Renal cortical epithelial cell (primary cell): ENCODE measurements at places on chromosomes 5 and 9. TPM values are rescaled to one million over a fixed set of nuclear protein-coding genes. Genes with fewer than 3 reads are reported as not detected.
A peak's percentile ranks its signal among the peaks of the same experiment; 100 is the strongest.

GRCh38 chr9:110316261-110317075, 21.2 kb downstream of the TXNDC8 start:
- no peak for DNase-seq

DNA sequence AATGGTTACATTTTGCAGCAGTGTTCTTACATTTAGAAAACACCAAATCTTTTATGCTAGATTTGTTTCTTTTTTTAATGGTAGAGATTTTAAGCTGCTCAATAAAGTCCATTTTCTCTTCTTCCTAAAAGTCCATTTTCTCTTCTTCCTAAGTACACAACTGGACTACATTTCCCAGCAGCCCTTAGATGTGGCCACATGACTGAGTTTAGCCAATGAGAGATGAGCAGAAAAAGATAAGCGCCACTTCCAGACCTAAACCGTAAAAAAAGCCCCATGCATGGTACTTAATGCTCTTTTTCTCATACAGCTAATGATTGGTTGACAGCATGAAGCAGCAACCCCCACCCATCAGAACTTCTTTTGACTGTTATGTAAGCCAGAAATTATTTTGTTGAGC, 206.7 kb downstream of the FAM114A2 start:
- DNase-seq: no peak

DNA sequence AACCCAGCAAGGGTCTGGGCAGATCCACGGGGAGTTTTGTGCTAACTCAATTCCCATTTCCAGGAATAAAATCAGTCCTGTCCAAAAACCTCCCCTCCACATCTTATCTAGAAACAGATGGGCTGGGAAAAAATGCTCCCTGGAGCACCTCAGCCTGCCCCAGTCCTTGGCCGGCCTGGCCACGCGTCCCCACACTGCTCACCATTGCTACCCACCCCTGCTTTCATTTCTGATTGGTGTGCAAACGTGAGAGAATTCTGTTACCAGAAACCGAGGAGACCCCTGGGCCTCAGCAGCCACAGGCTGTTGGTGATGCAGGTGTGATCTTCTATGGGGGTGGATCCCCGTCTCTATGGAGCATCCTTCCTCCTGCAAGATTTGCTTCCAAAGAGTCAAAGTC, 38.0 kb upstream of the OLFM1 start:
- no peak for DNase-seq

DNA sequence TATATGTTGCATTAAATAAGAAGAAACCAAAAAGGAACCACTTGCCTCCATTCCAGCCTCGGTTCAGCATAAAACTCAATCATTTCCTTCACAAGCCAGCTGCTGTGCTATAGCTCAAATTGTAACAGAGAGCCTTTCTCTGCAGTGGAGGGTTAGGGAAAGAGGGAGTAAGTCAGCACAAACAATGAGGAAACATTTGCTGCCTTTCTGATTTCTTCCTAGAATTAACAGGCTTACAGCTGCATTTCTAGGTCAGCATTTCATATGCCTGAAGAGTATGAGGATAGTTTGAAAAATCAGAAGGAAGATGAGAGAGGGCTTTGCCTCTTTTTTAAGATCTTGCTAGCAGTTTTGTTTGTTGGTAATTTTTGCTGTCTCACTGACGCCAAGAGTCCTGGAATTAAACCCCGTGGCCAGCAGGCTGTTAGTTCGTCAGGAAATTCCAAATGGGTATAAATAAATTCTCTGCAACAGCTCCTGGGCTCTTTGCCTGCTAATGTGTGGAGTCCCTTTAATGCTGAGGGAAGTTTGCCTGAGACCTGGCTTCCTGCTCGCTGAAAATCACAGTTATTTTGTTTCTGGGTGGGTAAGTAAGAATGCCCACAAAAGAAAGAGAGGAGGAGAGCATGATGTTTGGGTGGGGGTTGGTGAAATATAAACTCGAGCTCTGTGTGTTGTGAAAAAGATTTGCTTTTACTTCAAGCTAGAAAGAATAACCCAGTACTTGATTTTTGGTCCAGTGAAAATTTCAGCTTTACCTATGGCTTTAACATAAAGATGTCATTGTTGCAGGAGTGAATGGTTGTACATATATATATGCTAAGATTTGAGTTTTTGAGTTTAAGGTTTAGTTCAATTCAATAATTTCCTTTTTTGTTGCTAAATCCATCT, 148.1 kb upstream of the DMRT1 start:
- peak; percentile 72 for DNase-seq

GRCh38 chr9:6576987-6577386, 68.5 kb downstream of the GLDC start:
- DNase-seq: no peak

- DNase-seq: peak; percentile 15
Measured at GRCh38 chr9:80049096-80049782, 477.5 kb downstream of the TLE4 start.

- no peak for DNase-seq
Measured at GRCh38 chr5:96404191-96404867, 28.7 kb downstream of the PCSK1 start.

- DNase-seq: no peak
Measured at GRCh38 chr5:134873494-134873893, 677 bp upstream of the TXNDC15 start.

DNA sequence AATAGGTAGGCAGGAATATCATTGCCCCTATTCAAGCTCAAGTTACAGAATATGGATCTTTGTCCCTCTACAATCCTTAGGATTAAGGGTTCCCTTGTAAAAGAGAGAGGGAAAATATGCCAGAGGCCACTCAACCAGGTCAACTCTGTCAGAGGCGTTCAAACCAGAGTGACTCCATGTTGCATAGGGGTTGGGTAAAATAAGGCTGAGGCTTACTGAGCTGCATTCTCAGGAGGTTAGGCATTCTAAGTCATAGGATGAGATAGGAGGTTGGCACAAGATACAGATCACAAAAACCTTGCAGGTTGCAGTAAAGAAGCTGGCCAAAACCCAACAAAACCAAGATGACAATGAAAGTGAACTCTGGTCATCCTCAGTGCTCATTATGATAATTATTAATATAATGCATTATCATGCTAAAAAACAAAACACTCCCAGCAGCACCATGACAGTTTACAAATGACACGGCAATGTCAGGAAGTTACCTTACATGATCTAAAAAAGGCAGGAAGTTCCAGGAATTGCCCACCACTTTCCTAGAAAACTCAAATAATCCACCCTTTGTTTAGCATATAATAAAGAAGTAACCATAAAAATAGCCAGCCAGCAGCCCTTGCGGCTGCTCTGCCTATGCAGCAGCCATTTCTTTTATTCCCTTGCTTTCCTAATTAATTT, 64.8 kb downstream of the ERP44 start:
- no peak for DNase-seq

DNA sequence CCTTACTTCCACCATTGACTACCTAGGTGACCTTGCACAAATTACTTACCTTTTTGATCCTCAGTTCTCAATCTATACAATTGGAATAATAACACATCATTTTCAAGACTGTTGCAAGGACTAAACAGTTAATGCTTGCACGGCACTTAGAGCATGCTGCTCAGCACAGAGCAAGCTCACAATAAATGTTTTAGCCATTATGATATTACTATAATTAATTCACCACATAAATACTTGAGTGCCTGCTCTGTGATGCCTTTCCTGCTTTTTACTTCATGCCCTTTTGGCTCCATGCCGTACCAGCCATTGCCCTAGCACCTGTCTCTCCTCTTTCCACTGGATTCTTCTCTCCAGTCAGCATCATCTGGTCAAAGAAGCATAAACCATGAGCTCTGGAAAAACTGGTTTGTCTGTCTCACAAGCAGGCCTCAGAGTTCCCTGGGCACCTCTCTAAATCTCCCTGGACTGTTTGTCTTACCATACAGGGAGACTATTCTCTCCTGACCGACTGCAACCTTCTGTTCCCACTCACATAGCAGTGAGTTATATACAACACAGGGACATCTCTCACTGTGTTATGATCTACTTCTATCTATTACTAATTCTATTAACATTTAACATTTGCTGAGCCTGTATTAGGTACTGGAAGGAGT, 260.4 kb upstream of the ADRA1B start:
- no peak for DNase-seq

DNA sequence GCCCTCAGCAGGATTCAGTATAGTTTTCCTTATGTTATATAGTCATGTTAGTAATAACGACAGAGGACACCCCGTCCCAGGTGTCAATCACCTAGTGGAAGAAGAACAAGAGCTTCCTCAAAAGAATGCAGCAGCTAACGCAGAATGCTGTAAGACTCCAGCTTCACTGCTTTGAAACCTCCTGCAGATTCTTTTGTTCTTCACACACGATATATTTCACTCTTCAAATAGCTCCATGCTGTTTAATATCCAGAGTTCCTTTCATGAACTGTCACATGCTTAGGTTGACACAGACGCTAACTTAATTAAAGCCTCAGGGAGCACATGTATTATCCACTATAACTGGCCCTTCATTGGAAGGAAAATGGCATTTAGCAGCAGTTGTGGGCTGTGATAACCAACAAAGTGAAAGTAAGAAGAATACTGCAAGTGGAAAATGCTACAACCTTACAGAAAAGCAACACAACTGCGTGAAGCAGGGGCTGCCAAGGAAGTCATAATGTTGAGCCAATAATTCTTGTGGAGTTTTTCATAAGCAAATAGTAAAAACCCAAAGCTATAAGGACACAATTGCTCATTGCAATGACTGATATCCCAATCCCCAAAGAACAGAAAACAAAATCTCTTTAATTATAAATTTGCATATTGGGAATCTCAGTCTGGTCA, 387.5 kb downstream of the PLK2 start:
- peak; percentile 15 for DNase-seq

DNA sequence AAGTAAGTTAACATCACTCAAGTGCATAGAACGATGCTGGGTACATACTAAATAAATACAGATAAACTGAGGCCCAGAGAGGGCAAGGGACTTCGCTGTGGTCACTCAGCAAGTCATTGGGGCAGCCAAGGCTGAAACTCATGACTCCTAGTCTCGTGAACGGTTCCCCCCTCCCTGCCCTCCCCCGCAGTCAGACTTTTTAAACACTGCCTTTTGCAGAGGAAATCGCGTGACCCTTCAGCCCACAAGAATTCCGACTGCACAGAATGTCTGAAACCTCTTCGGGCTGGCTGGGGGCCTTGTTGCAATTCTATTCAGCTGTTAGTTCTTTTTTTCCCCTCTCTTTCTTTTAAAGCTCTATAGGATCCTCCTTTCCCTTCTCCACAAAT, 28.1 kb downstream of the NEK6 start:
- DNase-seq: peak; percentile 93

- no peak for DNase-seq
Measured at GRCh38 chr5:117433818-117434217, 859.2 kb upstream of the SEMA6A start.

GRCh38 chr9:8832955-8833354, 1033.4 kb upstream of the DMAC1 start:
- DNase-seq: peak; percentile 47

DNA sequence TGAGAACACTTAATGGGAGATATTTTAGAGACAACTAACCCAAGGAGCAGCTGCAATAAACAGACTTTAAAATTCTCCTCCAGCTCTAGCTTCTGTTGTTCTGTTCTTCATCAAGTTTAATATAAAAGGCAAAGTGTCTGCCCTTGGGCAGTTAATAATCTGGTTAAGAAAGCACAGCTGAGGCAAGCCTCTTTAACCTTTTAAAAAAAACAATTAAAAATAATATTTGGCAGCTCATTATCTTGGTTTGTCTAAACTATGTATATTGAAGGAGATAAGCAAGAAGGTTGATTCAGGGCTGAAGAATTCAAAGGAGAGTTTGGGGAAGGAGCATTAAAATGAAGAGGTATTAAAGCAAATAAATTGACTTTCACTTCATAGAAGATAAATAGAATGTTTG, 75.4 kb downstream of the TSSK1B start:
- DNase-seq: no peak

GRCh38 chr5:119318256-119318894, 37.4 kb upstream of the TNFAIP8 start:
- no peak for DNase-seq

GRCh38 chr9:89969881-89970639, 365.2 kb downstream of the GADD45G start:
- DNase-seq: peak; percentile 25

- no peak for DNase-seq
Measured at GRCh38 chr5:120091376-120091948, 372.6 kb upstream of the PRR16 start.

DNA sequence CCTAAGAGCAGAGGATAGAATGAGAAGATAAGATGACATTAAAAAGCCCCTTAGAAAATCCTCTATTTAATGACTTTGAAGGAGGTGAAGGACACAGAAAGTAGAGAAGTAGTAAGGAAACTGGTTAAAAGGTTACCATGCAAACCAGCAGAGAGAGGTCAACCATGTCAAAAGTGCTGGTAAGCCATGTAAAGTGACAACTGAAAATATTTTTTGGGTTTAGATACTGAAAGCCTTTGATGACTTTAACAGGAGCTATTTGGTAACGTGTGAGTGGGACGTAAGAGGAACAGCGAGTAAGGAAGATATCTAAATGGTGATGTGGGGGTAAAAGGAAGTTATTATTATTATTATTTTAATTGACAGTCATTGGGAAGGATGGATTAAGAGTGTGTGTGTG, 56.9 kb downstream of the MACIR start:
- no peak for DNase-seq

- DNase-seq: no peak
Measured at GRCh38 chr9:99606296-99606695, 215.4 kb upstream of the NR4A3 start.

DNA sequence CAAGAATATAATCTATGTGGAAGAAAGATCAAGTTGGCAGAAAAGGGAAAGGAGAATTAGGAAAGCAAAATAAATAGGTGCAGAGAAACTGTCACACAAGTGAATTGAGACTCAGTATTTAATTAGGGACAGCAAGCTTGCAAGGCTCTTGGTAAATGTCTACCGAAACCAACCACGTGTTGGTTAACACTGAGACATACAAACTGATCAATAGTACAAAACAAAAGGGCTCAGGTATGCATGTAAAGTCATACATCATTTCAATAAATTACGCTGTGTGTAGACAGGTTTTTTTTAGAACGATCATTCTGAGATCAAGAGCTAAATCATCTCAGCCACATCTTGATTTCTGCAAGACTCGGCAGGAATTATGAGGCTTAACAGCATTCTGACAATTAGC, 225.4 kb downstream of the EBF1 start:
- no peak for DNase-seq

- no peak for DNase-seq
Measured at GRCh38 chr5:112253478-112254250, 165.4 kb downstream of the EPB41L4A start.

- DNase-seq: peak; percentile 41
Measured at GRCh38 chr9:26725573-26725972, 167.0 kb downstream of the CAAP1 start.

GRCh38 chr5:143771602-143772001, 40.4 kb upstream of the HMHB1 start:
- no peak for DNase-seq

ZNF618 gene
- 3.5 and 30.6 TPM in 2 replicates for total RNA-seq

CTNNA1 gene
- 624 and 687 TPM in 2 replicates for total RNA-seq

SLC25A2 gene
- total RNA-seq: 0.20 and 1.0 TPM in 2 replicates

OR1J4 gene
- total RNA-seq: not detected in 2 replicates

GNAQ gene
- total RNA-seq: 41.7 and 65.6 TPM in 2 replicates

HTR4 gene
- not detected in 2 replicates for total RNA-seq

DMGDH gene
- total RNA-seq: 4.5 and 9.3 TPM in 2 replicates

SPINK7 gene
- total RNA-seq: not detected in 2 replicates

RASGRF2 gene
- total RNA-seq: 10.6 and 34.2 TPM in 2 replicates
